ENCODE measurements at places on chromosomes 2 and 18.

GRCh38 chr2:179139506-179139905 is 89.6 kb upstream of the CCDC141 start:
- H3K4me3 ChIP-seq, result no peak overlapping the region
- no peaks in the 10 kb centered on the region for H3K4me1 ChIP-seq
- DNase-seq, result no peak

- H3K27me3 ChIP-seq, result no peaks in the 10 kb centered on the region
- no peak overlapping the region for H3K27ac ChIP-seq
- no peak overlapping the region for H3K4me3 ChIP-seq
- H3K36me3 ChIP-seq, result no peaks in the 10 kb centered on the region
- H3K4me1 ChIP-seq, result no peaks in the 10 kb centered on the region
- DNase-seq, result no peak
Measured at GRCh38 chr18:35227254-35227653, 13.6 kb upstream of the ZNF397 start.

GRCh38 chr2:68280796-68281195 is 28.5 kb upstream of the PPP3R1 start:
- no peak overlapping the region for H3K27ac ChIP-seq
- H3K4me1 ChIP-seq, result no peaks in the 10 kb centered on the region
- no peak for DNase-seq
- H3K4me3 ChIP-seq, result no peak overlapping the region

- H3K4me3 ChIP-seq, result peak overlapping the region; percentile 76
- peaks cover 64% of the 10 kb centered on the region for H3K4me1 ChIP-seq
- no peaks in the 10 kb centered on the region for H3K36me3 ChIP-seq
- peak overlapping the region; percentile 97 for H3K27ac ChIP-seq
- DNase-seq, result no peak
Measured at GRCh38 chr2:159614534-159615366, 1.6 kb downstream of the BAZ2B start.
